ENCODE measurements at places on chromosomes 3 and 15.

GRCh38 chr15:41984622-41985021 lies 12.3 kb upstream of the EHD4 start:
- no peak for DNase-seq

GRCh38 chr3:184541886-184542562 lies 19.6 kb upstream of the EPHB3 start:
- no peak for DNase-seq

- no peak for DNase-seq
Observed at GRCh38 chr15:68154923-68155559, 50.1 kb downstream of the CALML4 start.

GRCh38 chr15:29056839-29057450 lies 171.2 kb downstream of the APBA2 start:
- DNase-seq, result no peak

DNA sequence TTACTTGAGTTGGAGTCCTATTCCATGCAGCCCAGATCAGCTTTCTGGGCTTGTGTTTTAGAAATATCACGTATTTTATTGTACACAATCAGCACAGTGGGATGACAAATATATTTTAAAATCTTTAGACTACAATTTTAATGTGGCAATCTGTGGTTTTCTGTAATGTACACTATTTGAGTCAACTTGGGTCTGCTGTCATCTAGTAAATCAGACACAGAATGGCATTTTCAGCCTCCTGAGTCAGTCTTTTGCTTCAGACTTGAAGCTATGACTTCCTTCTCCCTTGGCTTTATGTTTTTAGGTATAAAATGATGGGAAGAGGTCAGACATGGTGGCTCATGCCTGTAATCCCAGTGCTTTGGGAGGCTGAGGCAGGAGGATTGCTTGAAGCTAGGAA lies 232.1 kb downstream of the NECTIN3 start:
- no peak for DNase-seq
